Cortex of kidney (tissue), 1 donor: ENCODE measurements at places on chromosomes 2 and 18.

- DNase-seq, result no peak
Measured at GRCh38 chr2:233227346-233227978, 24.0 kb upstream of the ATG16L1 start.

DNA sequence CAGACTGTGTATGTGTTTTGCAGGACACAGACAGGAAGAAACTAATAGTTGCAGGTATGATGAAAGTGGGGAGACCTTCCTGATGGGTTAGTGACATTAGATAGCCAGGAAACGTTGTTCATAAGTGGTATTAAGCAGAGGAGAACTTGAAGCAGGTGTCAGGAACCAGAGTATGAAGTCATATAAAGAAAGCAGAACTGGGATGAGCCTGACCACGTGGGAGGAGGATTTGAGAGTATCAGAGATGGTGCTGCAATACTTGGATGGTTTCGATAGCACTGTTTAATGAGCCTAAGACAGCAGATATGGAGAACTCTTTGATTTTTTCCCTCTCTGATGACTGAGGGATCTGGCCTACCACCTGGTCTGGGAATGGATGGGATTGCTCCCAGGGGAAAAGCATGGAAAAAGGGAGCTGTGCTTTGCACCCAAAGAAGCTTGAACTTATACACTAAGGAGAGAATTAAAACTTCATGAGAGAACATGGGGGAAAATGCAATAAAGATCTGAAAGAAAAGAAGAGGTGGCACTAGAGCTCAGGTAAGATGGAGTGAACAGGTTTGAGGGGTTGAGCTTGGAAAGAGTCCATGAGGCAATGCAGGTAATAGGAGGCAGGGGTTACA, 226.0 kb upstream of the LRRTM1 start:
- no peak for DNase-seq

GRCh38 chr2:221845021-221845365, 272.9 kb upstream of the EPHA4 start:
- DNase-seq, result no peak

DNA sequence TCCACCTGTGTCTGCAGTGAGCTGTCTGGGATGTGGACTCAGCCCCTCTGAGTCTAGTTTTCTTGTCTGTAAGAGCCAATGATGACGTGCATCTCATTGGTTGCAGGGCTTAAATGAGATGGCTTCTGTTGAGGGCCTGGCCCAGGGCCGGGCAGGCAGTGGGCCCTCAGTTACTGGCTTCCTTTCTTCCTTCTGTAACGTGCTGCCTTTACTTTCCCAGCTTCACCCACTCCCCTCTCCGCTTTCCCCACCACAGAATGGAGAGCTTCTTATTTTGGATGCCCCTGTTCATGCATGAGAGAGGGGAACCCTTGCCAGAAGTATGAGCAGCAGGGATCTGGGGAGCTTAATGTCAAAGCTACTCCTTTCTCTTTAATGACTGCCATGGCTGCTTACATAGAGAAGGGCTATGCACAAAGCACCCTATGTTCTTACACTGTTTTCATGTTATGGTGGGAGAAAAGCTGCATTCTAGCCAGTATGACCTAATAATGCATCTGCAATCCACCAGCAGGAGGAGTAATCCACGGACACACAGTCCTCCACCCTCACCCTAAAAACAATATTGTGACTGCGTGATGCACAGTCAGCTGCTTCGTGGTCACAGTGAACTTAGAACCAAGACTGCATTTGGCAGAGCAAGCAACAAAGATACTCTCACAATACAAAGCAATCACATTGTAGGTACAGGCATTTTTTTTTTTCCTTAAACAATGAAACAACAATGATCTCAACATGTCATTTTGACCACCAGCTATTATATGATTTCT, 37.2 kb downstream of the CREG2 start:
- DNase-seq, result no peak

GRCh38 chr18:48153613-48154481, 223.4 kb upstream of the SMAD2 start:
- DNase-seq, result no peak

DNA sequence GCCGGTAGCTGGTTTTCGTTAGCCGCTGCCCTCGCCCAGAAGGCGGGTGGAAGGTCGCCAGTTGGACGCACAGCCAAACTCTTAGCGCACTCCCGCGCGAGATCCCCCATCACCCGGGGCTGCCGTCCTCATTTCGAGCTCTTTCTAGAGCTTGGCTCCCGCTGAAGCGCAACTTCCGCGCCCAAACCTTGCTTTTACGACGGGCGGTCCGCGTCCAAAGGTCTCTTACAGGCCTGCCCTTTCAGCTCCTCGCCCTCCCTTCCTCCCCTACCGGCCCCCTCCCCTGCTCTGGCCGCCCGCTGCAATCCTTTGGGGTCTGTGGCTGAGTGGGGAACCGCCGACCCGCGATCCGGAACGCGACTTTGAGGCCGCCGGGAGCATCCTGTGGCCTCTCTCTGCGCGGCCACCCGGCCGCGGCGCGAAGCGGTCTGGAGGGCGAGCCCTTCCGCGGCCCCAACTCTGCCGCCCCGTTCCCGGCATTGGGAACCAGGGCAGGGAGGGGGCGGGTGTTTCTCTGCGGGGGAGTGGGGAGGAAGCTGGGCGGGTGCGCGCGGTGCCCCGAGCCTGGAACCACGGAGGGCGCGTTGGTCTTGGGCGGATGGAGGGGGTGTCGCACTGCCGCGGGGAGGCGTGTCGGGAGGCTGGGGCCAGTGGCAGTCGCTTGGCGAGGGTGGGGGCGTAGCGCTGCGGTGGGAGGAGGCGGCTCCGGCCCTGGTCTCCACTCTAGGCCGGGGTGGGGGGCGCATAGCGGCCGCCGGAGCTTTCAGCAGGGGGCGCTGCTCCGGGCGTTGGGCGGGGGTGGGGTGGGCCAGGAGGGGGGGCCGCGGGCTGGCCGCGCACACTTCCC, at the start of gene GDF7:
GDF7 (plus strand) TSS at position 841 of the 847 bp plus-strand sequence. CDS start 96 bp downstream, outside the sequence.
- DNase-seq, result no peak

- DNase-seq, result no peak
Measured at GRCh38 chr2:5203134-5203755, 488.9 kb upstream of the SOX11 start.

DNA sequence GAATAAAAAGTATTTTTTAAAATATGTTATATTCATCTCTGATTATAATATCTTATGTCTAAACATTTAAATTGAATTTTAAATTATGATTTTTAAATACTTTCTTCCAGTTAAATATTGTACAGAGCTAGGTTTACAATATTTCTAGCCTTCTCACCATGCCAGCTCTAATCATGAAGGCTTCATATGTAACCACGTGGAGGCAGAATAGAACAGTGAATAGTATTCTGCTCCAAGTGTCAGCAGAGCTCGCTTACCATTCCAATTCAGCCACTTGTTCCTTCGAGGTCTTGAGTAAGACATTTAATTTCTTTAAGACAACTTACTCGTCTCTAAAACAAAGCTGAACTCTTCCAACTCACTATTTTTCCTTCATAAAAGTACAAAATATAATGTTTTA, 871.8 kb downstream of the SUCLG1 start:
- DNase-seq, result no peak

DNA sequence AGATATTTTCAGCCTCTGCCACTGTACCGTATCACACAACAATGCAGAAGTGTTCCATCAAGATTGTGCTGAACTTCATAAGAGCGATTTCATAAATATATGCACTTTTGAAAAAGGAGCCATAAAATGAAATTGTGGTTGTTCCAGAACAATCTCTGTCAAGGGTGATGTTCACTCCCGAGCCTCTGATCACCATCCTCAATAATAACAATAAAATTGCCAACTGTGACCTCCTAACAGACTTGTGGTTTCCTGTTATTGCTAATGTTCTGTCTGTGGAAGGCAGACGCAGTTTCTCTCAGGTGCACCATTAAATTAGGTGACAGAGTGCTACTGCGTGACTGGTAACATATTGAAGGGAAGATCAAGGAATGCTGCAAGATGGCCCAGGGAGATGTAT, 383.7 kb downstream of the SOCS6 start:
- no peak for DNase-seq

DNA sequence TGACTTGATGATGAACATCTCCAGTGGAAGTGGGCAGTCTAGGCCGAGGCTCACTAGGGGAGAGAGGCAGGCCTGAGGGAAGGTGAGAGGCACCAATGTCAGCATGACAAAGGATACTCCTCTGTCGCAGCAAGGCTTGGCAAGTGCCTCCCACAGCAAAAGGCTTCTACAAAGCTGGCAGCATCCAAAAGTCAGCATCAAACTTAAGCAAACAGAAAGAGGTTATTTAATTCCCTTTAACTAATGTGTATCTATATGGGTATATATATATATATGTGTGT, 41.6 kb downstream of the NIFK start:
- DNase-seq, result no peak

DNA sequence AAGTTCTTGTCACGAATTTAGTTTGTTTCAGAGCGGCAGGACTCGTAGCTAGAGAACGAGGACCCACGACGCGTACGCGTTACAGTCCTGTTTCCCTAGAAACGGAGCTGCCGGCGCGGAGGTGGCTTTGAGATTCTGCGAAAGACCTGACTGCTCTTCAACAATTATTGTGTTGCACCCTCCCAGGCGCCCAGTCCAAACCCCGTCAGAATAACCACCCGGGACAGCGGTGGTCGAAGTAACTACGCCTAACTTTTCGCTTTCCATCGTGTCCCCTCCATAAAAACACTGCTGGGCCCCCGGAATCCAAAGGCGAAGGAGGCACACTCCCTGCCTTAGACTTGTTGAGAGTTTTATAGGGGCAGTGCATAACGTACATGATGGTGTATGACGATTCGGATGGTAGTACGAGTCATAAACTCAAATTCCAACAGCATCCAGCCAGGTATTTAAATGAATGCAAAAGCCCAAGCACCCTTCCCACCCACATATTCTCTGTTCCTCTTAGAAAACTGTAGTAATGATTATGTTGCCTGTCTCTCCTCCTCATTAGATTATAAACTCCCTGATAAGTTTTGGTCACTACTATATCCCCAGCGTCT, 651 bp upstream of the STAM2 start:
- no peak for DNase-seq

DNA sequence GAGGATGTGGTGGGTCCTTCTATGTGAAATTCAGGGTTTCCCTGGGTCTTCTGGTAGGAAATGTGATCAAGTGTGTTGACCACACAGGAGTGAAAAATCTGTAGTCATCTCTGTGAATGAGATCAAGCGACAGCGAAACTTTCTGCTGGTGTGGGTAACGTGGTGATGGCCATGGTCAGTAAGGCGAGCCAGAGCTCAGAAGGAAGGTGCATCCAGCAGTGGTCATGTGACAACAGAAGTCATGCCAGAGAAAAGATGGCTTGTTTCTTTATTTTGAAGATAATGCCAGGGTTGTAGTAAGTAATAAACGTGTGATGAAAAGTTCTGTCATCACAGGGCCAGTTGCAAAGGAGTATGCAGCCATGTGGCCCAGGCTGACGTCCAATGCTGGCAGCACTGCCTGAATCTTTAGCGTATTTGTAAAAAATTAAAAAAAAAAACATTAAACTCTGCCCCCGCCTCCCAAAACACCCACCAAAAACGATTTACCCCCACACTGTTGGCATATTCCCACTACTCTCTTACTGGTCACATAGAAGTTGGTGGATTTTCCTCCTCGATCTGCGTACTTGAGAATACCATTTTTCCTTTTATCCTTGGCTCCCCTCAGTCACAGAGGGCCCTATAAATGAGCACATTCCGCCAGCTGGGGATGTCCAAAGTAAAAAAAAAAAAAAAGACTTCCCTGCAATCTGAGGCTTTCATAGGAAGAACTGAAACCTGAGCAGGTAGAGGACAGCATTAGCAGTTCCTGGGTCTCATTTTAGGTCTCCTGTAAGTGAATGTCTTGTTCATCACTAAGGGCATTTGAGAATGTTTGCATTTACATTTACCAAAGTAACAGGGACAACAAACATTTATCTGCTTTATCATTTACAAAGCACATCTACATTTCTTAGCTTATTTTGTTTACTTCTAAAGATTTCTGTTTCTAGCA, 70.6 kb downstream of the SLC4A3 start:
- DNase-seq, result no peak
